COLO829 (cell line): ENCODE measurements at places on chromosomes 1 and 21.

- DNase-seq, result no peak
Observed at GRCh38 chr1:115261496-115261895, 76.6 kb downstream of the NGF start.

DNA sequence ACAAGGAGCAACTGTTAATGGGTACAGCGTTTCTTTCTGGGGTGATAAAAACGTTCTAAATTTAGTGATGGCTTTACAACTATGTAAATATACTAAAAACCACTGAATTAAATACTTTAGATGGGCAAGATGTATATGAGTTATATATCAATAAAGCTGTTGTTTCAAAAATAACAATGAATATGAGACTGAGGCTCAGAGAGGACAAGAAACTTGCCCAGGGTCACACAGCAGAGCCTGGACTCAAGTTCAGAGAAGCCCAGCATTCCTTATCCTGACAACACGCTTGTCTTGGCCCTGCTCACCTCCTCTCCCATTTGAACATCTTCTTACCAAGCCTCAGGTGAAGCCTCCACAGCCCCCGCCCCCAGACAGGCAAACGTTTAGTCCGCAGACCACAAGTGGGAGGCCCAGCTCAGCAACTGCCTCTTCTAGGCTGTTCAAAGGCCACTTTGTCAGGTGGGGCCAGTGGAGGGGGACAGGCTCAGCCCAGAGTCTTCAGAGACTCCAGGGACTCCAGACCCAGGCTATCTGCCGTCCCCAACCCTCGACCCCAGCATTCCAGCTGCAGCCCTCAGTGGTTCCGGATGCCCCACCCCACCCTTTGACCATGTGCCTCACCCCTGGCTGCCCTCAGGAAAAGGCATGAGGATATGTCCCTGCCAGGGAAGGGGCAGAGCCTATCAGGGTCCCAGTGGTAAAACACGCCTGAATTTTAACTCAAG is 17.9 kb downstream of the SDC3 start:
- DNase-seq, result no peak

DNA sequence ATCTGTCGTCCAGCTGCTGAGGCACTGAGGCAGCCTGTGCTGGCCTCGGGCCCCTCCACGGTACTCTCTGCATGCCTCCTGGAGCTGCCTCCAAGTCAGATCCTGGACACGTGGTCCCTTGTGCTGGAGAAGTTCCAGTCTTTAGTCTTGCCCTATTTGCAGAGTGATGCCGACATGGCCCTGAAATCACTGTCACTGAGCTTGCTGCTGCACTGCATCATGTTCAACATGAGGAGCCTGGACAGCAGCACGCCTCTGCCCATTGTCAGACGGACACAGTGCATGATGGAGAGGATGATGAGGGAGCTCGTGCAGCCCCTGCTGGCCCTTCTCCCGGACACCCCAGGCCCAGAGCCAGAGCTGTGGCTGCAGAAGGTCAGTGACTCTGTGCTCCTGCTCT is 10.0 kb downstream of the URB2 start:
- DNase-seq, result no peak

DNA sequence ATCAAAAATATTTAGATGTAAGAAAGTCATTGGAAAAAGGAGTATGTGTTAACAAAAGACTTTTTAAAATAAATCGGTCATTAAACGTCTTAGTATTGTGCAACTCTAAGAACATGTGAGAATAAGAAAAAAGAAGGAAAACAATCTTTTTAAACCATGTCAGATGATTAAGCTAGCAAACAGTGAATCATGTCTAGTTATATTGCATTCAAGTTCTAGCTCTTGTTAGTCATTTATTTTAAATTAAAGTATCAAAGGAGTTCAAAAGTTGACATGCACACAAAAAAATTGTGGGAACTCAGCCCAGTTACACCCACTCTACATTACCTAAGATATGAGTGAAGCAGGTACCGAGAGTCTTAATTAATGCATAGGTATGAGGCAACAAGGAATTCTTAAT is 9.8 kb downstream of the FRRS1 start:
- peak; percentile 13 for DNase-seq

DNA sequence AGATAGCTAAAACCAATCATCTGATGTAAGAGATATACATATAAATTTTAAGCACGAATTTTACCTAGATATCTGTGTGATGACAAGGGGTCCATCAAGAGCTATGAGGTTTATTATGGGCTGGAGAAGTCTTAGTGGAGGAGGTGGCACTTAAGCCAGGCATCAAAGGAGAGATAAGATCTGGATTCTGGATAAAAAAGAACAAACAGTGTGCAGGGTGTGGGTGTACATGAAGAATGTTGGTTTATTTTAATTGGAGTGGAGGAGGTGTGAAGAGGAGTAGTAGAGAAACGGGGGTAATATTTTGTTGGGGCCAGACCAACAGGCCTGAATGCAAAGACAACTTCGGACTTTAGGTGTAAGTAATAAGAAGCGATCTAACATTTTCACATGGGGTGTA is 80.6 kb downstream of the TM2D1 start:
- no peak for DNase-seq

DNA sequence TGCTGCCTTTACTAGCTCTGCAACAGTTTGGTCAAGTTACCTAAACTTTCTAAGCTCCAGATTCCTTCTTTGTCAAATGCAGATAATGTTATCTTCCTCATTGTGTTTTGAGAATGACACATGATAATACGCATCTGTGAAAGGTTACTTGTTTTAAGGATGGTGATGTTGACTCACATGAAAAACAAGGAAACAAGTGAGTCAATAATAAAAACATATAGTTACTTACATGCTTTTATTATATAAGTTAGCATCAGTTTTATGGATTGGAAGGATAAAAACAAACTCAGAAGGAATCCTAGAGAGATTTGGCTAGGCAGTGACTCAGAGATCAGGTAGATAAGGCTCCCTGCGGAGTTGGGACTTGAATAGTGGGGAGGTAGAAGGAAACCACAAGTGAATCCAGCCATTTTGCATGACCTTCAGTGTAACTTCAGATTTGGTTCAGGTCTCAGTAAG is 144.6 kb downstream of the LMO4 start:
- DNase-seq, result no peak

DNA sequence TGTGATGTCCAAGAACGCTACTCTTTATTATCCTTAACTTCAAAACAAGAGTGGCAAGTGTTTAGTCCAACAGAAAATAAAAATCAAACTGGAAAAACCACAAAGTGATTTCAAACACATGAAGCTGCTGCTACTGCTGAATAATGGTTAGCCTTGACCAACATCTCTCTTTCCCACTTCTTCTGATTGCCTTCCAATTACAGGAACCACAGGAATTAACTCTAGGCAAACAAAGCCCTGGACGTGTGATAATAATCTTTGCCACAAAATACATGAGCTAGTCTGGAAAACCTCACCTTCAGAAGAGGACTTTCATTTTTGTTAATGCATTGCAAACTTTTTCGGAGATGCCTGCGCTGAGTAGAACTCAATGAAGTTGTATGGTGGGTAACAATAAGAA is 48.6 kb upstream of the COL11A1 start:
- no peak for DNase-seq

- no peak for DNase-seq
Observed at GRCh38 chr1:94104776-94105580, 16.0 kb downstream of the ABCA4 start.

GRCh38 chr1:223034270-223034798 is 108.7 kb downstream of the TLR5 start:
- no peak for DNase-seq
